ENCODE measurements at places on chromosomes 13 and 19. TPM values are rescaled to one million over a fixed set of nuclear protein-coding genes. Genes with fewer than 3 reads are reported as not detected.

DNA sequence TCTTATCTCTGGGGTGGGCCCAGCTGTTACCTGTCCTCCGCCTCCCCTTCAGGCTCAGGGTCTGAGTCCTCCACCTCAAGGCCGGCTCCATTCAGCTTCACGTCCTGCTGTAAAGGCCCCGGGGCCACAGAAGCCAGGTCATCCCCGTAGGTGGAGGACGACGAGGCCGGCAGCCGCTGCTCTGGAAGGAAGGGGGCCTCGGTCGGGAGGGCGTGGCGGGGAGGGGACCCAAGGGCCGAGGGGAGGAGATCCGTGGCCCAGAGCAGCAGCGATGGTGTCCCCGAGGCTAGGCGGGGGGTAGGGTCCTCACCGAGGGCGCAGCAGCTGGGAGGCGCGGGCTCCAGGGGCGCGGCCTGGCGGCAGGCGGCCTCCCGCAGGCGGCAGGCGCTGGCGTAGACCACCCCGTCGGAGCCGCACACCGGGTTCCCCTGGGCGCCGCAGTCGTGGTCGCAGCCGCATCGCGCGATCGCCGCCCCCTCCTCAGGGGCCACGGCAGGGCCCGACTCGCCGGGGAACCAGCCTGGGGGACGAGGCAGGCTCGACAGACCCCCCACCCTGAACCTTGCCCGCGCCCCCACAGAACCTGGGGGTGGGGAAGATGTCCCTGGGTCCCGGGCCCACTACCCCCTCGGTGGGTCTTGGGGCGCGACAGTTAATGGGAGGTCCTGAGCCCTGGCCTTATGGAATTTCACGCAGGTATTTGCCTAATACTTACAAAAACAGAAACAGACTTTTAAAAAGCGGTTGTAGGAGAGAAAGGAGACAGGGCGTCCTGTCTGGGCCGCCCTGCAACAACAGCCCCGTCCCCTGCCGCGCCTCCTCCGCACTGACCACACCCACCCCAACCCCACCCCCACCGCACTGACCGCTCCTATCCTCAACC, 7.6 kb downstream of the F2RL3 start:
- DNase-seq: peak; percentile 10

GRCh38 chr13:102138635-102139190, 263.1 kb downstream of the FGF14 start:
- DNase-seq: no peak

DNA sequence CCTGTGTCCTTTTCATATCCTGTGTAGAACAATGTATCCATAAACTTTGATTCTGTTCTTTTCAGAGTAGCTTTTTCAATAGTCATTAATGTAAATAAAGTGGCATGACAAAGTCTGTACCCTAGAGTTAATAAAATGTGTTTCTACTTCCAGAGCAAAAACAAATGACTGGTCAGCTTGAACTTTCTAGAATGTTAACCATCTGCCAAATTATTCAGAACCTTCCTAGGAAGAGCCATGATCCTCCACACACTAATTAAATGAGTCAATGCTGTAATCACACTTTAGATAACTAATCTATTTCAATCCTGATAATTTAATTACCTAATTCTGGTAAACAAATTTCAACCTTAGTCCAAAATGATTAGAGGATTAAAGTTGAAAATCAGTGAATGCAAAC, 73.2 kb downstream of the DIAPH3 start:
- no peak for DNase-seq

DNA sequence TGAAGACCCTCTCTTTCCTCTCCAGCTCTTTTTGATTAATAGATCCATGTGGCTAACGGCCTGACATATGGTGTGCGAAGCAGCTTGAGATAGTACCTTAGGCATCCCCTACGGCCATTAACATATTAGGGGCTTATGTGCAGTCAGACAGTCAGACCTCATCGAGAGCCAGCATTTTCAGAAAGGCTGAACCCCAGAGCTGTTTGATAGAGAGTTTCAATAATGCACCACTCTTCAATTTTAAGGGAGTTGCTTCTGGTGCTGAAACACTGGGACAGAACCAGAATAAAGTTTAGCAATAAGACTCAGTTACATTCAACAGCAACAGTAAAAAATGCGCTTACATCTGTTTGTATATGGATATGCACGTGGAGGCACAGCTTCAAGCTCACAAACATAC, 10.8 kb downstream of the POU4F1 start:
- no peak for DNase-seq

- DNase-seq: peak; percentile 79
These were observed 117.0 kb downstream of the DCT start for GRCh38 chr13:94362411-94362909.

SPPL2B gene
- 52.8 TPM for total RNA-seq

CGB2 gene
- not detected for total RNA-seq

PSG7 gene
- not detected for total RNA-seq
